ENCODE measurements at places on chromosomes 1 and 21.

DNA sequence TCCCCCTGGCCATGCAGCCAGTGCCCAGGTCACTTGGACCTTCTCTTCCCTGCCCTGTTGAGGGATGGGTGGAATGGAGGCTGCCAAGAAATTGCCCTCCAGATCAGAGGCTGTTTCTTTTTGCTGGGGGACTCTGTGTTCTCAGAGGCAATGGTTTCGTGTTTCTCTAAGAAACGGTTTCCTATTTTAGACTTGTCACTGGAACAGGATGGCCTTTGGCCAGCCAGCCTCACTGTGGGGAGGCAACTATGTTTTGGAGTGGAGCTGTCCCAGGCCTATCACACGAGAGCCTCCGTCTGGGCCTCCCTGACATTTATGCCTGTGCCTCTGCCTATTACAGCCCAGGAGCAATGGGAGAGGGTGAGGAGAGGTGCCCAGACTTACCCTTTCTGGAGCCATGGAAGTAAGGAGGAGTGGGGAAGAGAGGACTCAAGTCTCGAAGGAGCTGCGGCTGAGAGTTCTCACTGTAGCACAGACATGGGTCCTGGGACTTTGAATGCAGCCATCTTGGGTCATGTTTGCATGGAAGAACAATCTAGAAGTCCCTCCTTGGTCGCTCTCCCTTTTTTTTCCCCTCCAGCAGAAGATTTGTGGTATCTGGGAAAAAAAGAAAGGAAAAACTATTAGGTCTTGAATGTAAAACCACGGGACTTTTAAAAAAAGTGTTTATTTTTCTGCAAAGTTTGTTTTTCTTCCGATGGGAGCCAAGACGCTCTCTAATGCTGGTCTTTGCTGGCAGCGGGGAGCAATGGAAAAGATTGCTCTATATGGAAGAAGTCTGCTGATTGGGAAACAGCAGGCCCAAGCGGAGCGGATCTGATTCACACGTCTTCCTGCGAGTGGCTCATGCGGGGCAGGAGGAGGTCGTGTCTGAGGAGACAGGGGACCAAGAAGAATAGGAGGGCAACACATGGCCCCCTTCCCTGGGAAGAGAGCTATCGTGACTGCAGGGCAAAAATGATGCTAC is 219.2 kb downstream of the FOXD2 start:
- no peak for DNase-seq

- peak; percentile 69 for DNase-seq
Measured at GRCh38 chr1:117606649-117607430, 992 bp downstream of the TENT5C start.

DNA sequence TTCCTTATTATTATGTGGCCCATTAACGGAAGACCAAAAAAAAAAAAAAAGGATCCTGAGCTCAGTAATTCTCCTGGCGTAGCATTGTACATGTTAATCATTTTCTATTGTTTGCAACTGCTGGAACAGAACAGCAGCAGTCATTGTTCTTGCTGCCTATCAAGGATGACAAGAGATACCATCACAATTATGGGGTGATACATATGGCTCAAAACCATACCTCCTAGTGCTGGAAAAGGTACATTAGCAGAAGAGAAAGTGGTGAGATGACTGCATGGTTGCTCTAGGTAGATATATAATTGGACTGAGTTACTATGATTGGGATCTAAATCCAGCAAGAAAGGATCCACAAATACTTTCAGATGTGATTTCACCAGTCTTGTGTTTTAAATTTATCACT is 13.3 kb upstream of the TLR5 start:
- no peak for DNase-seq

- DNase-seq, result no peak
Measured at GRCh38 chr1:26357121-26357602, 3.2 kb upstream of the CRYBG2 start.

- DNase-seq, result no peak
Measured at GRCh38 chr1:179366093-179366800, 476 bp downstream of the AXDND1 start.

DNA sequence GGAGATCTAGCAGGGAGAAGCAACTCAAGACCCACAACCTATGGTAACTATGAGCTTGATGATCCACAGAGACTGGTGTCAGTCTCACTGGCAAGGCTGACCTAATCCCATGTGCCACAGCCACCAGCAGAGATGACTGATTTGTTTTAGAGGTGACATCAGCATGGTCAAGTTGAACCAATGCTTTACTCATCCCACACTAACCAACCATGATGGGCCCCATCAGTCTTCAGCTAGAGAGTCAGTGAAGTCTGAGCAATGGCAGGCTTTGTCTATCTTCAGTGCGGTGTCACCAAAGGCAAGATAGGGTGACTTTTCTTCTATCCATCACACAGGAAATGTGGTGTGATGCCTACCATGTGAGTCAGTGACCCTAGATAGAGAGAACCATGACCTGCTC is 1470.7 kb downstream of the NCAM2 start:
- DNase-seq, result no peak

GRCh38 chr1:224874775-224875174 is 54.7 kb upstream of the DNAH14 start:
- no peak for DNase-seq

DNA sequence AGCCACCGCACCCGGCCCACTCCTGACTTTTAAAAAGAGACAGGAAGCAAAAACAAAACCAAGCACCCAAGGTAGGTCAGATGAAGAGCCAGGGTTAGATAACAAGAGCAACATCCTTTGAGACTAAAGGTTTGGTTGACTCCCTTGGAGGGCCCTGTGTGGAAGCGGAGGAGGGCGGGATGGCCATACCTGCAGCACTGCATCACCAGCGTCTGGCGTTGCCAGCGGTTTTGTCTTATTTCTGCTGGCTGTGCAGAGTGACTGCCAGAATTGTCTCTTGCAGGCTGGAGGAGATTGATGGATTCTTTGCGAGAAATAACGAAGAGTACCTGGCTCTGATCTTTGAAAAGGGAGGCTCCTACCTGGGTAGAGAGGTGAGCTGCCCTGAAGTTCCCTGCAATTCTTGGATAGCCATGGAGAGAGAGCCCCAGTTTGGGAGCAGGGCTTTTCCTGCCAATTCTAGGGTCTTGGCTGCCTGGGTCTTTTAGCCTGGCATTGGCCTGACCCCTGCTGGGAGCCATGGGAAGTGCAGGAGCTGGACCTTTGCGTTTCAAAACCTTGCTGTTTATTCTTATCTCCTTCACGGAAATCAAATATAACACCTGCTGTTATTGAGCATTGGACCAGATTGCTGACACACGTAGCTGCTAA is 24.0 kb downstream of the QSOX1 start:
- peak; percentile 72 for DNase-seq

- no peak for DNase-seq
Measured at GRCh38 chr1:28642056-28642846, 616 bp downstream of the TAF12 start.

DNA sequence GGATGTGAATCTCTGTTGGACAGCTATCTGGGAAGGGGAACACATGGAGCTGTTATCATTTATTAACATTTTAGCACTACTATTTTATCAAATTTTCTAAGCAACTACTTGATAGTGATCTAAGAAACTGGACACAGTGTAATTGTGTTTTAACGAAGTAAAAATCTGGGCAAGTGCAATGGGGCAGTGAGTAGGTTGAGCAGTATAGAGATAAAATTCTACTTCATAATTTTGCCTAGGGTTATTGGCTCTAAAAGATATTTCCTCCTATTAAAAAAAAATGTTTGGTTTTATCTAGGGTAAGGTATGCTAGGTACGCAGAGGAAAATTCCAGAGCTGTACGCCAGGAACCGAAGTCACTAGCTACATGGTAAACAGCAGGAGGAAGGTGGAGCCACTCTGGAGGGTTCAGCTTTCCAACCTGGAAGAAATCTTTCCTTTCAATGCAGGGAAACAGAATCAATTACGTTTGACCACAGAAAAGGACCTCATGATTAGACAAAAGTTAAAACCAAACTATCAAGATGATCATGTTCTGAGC is 43.3 kb downstream of the BCAR3 start:
- DNase-seq, result no peak

GRCh38 chr1:59025201-59025600 is 241.4 kb upstream of the JUN start:
- DNase-seq, result no peak

DNA sequence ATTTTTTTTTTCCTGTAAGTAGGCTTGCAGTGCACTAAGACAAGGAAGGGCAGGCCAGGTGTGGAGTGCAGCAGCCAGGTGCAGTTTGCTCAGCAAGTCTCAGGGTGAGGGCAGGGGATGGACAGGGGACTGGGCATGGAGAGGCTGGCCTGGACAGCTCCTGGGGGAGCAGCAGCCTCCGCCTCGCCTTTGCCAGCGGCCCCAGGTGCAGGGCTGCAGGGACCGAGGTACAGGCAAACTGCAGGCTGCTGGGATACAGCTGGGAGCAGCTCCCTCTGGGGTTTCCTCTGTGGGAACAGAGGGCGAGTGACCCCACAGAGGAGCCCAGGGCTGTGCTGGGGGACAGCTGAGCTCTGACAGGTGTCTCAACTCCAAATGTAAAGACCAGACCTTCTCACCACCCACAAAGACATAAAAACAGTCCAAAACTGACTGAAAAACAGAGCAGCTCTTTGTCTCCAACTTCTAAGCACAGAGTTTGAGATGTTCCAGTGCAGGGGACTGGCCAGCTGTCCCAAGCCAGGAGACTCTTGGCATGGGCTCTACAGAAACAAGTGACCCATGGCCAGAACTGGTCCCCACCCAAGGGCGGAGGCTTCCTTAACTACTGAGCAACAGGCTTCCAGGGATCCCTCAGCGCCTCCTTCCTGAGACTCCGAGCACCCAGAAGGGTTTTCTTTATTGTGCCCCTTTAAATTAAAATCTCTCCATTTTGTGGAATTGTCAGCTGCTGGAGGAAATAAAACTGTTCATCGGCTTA is 27.7 kb upstream of the AJAP1 start:
- DNase-seq, result no peak

DNA sequence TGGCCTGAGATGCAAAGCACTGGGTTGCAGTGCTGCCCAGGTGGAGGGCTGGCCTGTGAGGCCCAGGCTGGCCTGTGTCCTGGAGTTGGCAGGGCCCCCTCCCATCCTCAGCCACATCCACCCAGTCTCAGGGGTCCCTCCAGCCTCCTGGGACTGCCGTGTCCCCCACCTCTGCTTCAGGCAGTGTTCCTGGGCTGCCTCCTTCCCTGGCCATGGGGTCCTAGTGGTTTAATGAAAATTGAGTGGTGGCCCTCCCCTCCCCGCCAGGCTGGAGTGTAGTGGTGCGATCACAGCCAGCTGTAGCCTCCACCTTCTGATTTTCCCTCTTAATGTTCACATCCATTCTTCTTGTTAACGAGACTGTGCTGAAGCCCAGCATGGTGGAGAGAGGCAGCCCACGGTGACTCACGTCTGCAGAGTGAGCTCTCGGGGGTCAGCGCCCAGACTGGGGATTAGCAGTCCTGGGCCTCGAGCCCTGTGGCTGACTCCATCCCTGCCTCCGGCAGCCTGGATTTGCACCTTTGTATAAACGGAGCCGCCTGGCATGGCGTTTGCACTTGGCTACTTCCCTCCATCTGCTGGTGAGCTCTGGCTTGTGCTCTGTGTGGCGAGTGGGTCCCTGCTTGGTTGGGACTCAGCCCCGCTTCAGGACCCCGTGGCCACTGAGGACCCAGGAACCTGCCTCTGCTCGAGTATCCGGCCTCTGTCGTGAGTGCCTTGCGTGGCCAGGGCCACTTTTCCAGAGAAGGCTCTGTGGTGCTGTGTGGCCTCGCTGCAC is 6.9 kb downstream of the MIB2 start:
- DNase-seq, result no peak

- no peak for DNase-seq
Measured at GRCh38 chr1:117179471-117179870, 31.3 kb downstream of the VTCN1 start.

GRCh38 chr1:196594700-196595099 is 13.5 kb downstream of the KCNT2 start:
- DNase-seq, result no peak

- DNase-seq, result no peak
Measured at GRCh38 chr1:212791261-212791675, 309 bp downstream of the NSL1 start.

GRCh38 chr1:205360891-205361290 is 4.2 kb upstream of the KLHDC8A start:
- no peak for DNase-seq

- no peak for DNase-seq
Measured at GRCh38 chr1:6777813-6778212, 7.4 kb upstream of the CAMTA1 start.

GRCh38 chr1:159352436-159352835 is 50.3 kb downstream of the FCER1A start:
- DNase-seq, result no peak

- DNase-seq, result no peak
Measured at GRCh38 chr1:15952317-15953258, 23.3 kb downstream of the ZBTB17 start.

- no peak for DNase-seq
Measured at GRCh38 chr1:107323784-107324183, 182.9 kb downstream of the NTNG1 start.

DNA sequence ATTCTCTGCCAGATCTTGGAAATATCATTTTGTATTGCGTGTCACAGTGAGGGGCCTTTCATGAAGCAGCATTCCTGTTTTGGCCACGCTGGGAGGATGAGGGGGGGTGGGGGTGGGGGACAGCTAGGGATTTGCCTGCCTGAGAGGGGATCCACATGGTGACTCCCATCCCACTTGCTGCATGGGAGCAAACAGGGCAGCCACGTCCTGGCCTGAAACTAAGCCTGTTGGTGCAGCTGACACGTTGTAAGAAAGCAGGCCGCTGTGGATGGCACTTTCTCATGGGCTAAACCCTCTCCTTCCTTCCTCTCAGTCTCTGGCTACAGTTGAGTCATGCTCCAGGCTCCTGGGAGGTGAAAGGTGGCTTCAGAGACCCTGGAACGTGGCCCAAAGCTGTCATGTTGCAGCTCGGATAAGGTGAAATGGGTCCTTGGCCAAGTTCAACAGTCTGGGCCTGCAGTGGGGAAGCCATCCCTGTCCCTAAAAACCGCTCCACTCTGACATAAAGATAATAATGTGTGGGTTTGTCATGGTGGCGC is 346.7 kb upstream of the VAMP3 start:
- DNase-seq, result no peak

GRCh38 chr1:19563324-19564097 is 78.2 kb upstream of the CAPZB start:
- DNase-seq, result no peak

- no peak for DNase-seq
Measured at GRCh38 chr21:17979763-17980162, 160.6 kb upstream of the C21orf91 start.
